Peyer's patch (tissue), 4 donors: ENCODE measurements at places on chromosomes 13 and 19. TPM values are rescaled to one million over a fixed set of nuclear protein-coding genes. Genes with fewer than 3 reads are reported as not detected.

DNA sequence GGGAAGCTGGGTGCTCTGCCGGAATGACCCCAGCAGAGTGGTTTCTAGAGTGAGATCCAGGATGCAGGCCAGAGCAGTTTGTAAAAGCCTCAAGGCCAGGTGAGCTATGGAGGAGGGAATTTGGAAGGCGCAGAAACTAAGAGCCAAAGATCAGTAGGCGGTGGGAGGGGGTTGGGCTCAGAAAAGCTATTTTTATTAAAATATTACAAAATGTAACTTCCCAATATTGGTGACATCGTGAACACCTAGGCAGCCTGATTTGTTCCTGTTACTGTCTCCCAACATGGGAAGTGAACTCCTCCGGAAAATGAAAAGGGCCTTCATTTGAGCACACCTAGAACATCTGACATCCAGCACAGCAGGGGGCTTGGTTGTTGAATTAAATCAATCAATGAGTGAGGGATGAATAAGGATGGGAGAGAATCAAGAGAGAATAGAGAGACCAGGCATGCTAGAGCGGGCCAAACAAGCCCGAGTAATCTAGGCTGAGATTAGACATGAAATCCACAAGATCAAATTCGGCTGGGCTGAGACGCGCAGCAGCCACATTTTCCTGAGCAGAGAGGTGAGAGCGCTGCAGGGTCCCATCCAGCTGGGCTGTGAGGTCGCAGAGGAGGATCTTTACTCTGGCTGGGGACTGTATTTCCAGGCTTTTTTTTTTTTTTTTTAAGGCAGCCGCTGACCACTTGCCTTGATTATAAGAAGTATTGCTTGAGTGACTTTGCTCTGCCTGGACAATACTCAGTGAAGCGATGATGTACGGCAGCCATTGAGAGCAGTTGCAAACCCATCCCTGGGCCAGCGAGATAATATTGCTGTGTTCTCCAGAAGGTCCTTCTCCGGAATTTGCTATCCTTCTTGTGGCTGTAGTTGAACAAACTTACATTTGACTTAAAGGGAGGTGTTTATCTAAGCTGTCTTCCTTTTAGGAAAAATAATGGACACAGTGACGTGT is 178.0 kb upstream of the KL start:
- H3K4me3 ChIP-seq, result no peak overlapping the region
- no peaks in the 10 kb centered on the region for H3K4me1 ChIP-seq
- H3K27me3 ChIP-seq, result no peaks in the 10 kb centered on the region
- H3K27ac ChIP-seq, result no peak overlapping the region

DNA sequence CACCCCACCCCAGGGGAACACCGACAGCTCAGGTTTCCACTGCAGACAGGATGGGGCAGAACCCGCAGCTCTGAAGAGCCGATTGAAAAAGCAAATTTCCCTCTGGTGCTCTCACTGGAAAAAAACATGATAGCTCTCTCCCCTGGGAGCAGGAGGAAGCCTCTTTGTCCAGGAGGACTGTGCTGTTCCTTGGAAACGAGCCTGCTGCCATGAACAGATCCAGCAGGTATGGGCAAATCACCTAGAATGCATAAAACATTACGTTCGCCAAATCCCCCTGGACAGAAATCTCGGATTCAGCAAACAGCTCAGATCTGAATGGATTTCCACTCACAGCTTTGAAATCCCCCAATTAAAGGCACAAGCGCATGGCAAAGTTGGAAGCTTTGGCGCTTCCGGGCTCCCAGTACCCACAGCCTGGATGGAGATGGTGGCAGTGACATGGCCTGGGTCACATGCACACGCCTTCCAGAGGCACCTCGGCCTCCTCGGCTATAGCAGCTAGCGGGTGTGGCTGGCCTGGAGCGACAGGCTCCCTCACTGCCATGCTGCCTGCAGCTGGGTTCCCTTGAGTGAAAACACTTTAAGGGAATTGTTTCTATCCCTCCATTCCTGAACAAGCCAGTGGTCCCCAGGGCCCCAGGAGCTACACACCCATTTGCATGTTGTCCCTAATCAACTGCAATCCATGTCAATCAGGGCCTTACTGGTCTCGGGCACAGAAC is 59.1 kb downstream of the CEBPG start:
- no peak overlapping the region for H3K27ac ChIP-seq
- no peaks in the 10 kb centered on the region for H3K4me1 ChIP-seq

GRCh38 chr13:98450539-98451111 is 126.3 kb downstream of the STK24 start:
- H3K27ac ChIP-seq, result no peak overlapping the region
- H3K27me3 ChIP-seq, result no peaks in the 10 kb centered on the region
- no peaks in the 10 kb centered on the region for H3K4me1 ChIP-seq
- no peak overlapping the region for H3K4me3 ChIP-seq

- H3K27ac ChIP-seq, result no peak overlapping the region
- H3K4me3 ChIP-seq, result no peak overlapping the region
- DNase-seq, result no peak
- no peaks in the 10 kb centered on the region for H3K4me1 ChIP-seq
- no peaks in the 10 kb centered on the region for H3K36me3 ChIP-seq
- H3K27me3 ChIP-seq, result no peaks in the 10 kb centered on the region
Measured at GRCh38 chr13:42996584-42996983, 4.5 kb upstream of the EPSTI1 start.

GRCh38 chr19:32227561-32228165 is 117.7 kb upstream of the ZNF507 start:
- DNase-seq, result no peak
- H3K27me3 ChIP-seq, result no peaks in the 10 kb centered on the region
- H3K4me3 ChIP-seq, result no peak overlapping the region
- H3K36me3 ChIP-seq, result no peaks in the 10 kb centered on the region

- no peaks in the 10 kb centered on the region for H3K36me3 ChIP-seq
- H3K4me1 ChIP-seq, result no peaks in the 10 kb centered on the region
- H3K27ac ChIP-seq, result no peak overlapping the region
- no peak overlapping the region for H3K4me3 ChIP-seq
- no peak for DNase-seq
Measured at GRCh38 chr19:51815043-51815442, 20.1 kb downstream of the FPR3 start.

DNA sequence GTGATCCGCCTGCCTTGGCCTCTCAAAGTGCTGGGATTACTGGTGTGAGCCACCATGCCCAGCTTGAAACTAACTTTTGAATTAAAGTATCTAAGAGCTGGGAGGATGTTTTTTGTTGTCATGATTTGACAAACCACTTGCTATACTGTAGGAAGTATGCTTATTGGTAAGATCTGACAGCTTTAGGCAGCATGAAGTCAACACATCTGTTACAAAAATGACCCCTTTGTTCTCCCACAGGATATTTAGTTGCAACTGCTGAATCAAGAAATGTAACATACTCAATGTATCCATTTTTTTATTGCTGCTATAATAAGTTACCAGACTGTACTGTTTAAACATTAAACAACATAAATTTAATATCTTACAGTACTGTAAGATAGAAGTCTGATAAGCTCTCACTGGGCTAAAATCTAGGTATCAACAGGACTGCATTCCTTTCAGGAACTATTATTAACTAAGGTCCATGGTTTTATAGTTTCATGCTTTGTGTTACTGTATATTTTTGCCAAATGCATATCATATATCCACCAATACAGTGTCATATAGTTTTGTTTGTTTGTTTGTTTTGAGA is 22.8 kb upstream of the LRP3 start:
- H3K4me1 ChIP-seq, result peaks cover 5% of the 10 kb centered on the region
- H3K4me3 ChIP-seq, result no peak overlapping the region
- no peak overlapping the region for H3K27ac ChIP-seq
- no peaks in the 10 kb centered on the region for H3K36me3 ChIP-seq
- no peaks in the 10 kb centered on the region for H3K27me3 ChIP-seq

DNA sequence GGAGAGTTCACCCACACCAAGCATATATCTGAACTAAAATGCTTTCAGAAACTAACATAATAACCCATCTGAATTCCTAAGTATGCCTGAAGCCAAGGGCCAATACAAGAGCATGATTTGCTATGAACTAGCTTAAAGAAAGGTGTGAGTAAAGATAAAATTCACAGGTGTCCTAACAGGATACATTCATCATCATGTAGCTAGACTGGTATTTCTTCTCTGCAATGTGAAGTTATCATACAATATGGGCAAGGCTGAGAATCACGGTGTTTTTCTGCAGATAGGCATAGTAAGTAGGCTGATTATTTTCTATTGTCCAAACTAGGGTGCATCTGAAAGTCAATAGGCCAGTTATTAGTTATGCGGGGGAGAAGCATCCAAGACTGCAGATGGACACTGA is 63.1 kb downstream of the STK24 start:
- peaks cover 20% of the 10 kb centered on the region for H3K4me1 ChIP-seq
- no peak overlapping the region for H3K27ac ChIP-seq
- no peak overlapping the region for H3K4me3 ChIP-seq
- no peaks in the 10 kb centered on the region for H3K27me3 ChIP-seq
- H3K36me3 ChIP-seq, result no peaks in the 10 kb centered on the region

DNA sequence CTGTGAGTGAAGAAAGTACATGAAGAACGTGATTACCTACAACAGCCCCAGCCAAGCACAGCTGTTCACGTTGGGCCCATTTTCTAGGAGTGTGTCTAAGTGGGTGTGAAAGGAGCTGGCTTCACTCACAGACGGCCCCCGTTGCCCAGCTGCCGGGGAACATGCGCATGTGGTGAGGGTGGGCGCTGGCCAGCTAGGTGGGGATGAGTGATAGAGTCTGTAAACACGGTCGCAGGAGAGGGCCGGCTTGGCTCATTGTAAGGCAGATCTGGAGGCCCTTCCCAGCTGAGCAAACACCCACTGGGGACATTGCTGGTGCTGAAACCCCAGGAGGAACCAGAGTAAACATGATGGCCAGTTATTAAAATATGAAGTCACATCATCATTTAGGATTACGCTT is 160.5 kb downstream of the TEX29 start:
- H3K27ac ChIP-seq, result no peak overlapping the region
- H3K27me3 ChIP-seq, result no peaks in the 10 kb centered on the region
- H3K4me3 ChIP-seq, result no peak overlapping the region
- H3K4me1 ChIP-seq, result no peaks in the 10 kb centered on the region
- H3K36me3 ChIP-seq, result no peaks in the 10 kb centered on the region

DNA sequence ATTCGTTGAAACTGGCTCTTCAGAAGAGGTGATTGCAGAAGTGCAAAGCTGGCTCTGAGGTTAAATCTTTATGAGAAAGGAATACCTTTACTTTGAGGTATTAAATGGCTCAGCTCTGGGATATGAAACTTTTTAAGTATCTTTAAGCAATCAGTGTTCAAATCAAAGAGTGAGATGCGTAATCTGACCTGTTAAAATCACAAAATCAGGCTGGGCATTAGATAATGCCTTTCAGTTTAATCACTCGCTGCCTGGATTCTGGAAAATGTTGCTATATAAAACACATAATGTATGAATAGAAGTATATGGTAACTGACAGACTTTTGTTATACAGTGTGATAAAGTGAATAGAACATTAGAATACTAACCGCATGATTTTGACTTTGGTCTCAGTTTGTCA is 2.0 kb upstream of the DGKH start:
- no peak for DNase-seq
- no peak overlapping the region for H3K27ac ChIP-seq
- no peaks in the 10 kb centered on the region for H3K27me3 ChIP-seq

GRCh38 chr13:44249431-44249836 is 124.2 kb upstream of the SERP2 start:
- H3K27me3 ChIP-seq, result no peaks in the 10 kb centered on the region
- no peak for DNase-seq
- no peak overlapping the region for H3K4me3 ChIP-seq
- no peaks in the 10 kb centered on the region for H3K4me1 ChIP-seq

- no peak for DNase-seq
- H3K27me3 ChIP-seq, result no peaks in the 10 kb centered on the region
- no peaks in the 10 kb centered on the region for H3K4me1 ChIP-seq
- H3K27ac ChIP-seq, result peak overlapping the region; percentile 47
- H3K4me3 ChIP-seq, result no peak overlapping the region
- H3K36me3 ChIP-seq, result no peaks in the 10 kb centered on the region
Measured at GRCh38 chr19:47176071-47176626, 45.5 kb downstream of the SAE1 start.

GRCh38 chr19:17242431-17243208 is 3.1 kb downstream of the NR2F6 start:
- H3K4me1 ChIP-seq, result peaks cover 7% of the 10 kb centered on the region
- H3K27ac ChIP-seq, result peak overlapping the region; percentile 71
- no peaks in the 10 kb centered on the region for H3K27me3 ChIP-seq
- no peak for DNase-seq
- H3K4me3 ChIP-seq, result no peak overlapping the region
- no peaks in the 10 kb centered on the region for H3K36me3 ChIP-seq

GRCh38 chr19:19209372-19209771 is 2.4 kb upstream of the NCAN start:
- no peak overlapping the region for H3K4me3 ChIP-seq
- no peaks in the 10 kb centered on the region for H3K36me3 ChIP-seq
- H3K4me1 ChIP-seq, result no peaks in the 10 kb centered on the region
- no peak for DNase-seq

GRCh38 chr13:23729531-23729930 is 159.3 kb downstream of the TNFRSF19 start:
- H3K4me3 ChIP-seq, result no peak overlapping the region
- H3K27me3 ChIP-seq, result no peaks in the 10 kb centered on the region
- peaks cover 9% of the 10 kb centered on the region for H3K36me3 ChIP-seq
- DNase-seq, result no peak

GRCh38 chr13:59422646-59423045 is 741.1 kb downstream of the DIAPH3 start:
- H3K27me3 ChIP-seq, result no peaks in the 10 kb centered on the region
- no peaks in the 10 kb centered on the region for H3K36me3 ChIP-seq
- no peak for DNase-seq
- H3K27ac ChIP-seq, result no peak overlapping the region
- no peaks in the 10 kb centered on the region for H3K4me1 ChIP-seq

- H3K27me3 ChIP-seq, result no peaks in the 10 kb centered on the region
- no peaks in the 10 kb centered on the region for H3K4me1 ChIP-seq
- no peaks in the 10 kb centered on the region for H3K36me3 ChIP-seq
- no peak overlapping the region for H3K27ac ChIP-seq
- DNase-seq, result no peak
Measured at GRCh38 chr19:33699754-33700407, 78.1 kb downstream of the CHST8 start.

DNA sequence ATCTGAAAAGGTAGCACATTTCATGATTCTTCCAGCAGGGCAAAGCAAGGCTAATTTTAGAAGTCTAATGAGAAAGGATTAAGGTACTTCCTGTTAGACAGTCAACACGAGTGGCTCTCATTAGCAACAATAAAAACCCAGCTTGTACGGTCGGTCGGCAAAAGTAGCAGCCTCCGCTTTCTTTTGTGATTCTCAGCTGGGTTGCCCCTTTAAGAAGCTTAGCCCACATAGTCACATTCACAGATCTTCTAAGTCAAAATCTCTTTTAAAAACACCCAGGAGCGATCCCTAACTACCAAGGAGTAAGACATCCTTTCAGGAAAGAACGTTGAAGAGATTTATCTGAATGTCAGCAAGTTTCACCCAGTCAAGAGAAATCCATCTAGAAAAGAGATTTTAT is 684.8 kb downstream of the DIAPH3 start:
- H3K36me3 ChIP-seq, result no peaks in the 10 kb centered on the region
- H3K4me3 ChIP-seq, result no peak overlapping the region
- H3K27me3 ChIP-seq, result no peaks in the 10 kb centered on the region
- H3K4me1 ChIP-seq, result no peaks in the 10 kb centered on the region
- no peak overlapping the region for H3K27ac ChIP-seq

- no peaks in the 10 kb centered on the region for H3K4me1 ChIP-seq
- H3K4me3 ChIP-seq, result no peak overlapping the region
- H3K27ac ChIP-seq, result no peak overlapping the region
- H3K27me3 ChIP-seq, result no peaks in the 10 kb centered on the region
- H3K36me3 ChIP-seq, result no peaks in the 10 kb centered on the region
Measured at GRCh38 chr13:93467175-93467574, 240.6 kb downstream of the GPC6 start.

COX7A1 gene
- total RNA-seq, result 2.7 TPM

PLA2G4C gene
- 7.6 TPM for total RNA-seq

EDDM13 gene
- total RNA-seq, result not detected

RUBCNL gene
- 10.9 TPM for total RNA-seq

ZNF586 gene
- total RNA-seq, result 27.9 TPM

KRTDAP gene
- not detected for total RNA-seq

NLRP9 gene
- not detected for total RNA-seq
